ENCODE measurements at places on chromosomes 12 and 14. TPM values are rescaled to one million over a fixed set of nuclear protein-coding genes. Genes with fewer than 3 reads are reported as not detected.
A peak's percentile ranks its signal among the peaks of the same experiment; 100 is the strongest.

DNA sequence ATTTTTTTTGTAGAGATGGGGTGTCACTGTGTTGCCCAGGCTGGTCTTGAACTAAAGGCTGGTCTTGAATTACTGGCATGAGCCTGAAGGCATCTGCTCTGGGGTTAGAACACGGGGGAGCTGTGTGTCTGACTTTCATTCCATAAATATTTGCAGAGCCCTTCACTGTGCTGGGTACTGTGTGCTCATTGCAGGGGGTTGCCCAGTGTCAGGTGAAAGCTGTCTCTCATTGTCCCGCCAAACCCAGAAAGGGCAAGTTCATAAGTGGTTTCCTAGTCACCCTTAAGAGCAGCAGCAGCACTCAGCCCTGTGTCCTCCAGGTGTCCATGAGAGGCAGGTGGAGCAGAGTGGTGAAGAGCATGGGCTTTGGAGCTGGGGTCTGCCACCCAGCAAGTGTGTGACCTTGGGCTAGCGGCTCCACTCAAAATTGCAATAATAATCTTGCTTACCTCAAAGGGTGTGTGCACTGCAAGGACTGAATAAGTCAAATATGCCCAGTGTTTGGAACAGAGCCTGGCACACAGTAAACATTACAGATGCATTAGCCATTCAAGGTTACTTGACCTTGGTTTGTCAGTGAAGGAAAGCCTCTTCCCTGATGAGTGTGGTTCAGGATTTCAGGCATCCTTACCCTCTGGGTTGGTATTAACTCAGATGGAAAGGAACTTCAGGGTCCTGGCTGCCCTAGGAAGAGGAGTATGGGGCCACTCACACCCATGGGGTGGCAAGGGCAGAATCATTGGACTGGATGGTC is 4.4 kb upstream of the SMIM41 start:
- no peaks in the 10 kb centered on the region for H3K27me3 ChIP-seq
- H3K36me3 ChIP-seq = peaks cover 79% of the 10 kb centered on the region
- no peak overlapping the region for H3K4me3 ChIP-seq
- no peak for DNase-seq

DNA sequence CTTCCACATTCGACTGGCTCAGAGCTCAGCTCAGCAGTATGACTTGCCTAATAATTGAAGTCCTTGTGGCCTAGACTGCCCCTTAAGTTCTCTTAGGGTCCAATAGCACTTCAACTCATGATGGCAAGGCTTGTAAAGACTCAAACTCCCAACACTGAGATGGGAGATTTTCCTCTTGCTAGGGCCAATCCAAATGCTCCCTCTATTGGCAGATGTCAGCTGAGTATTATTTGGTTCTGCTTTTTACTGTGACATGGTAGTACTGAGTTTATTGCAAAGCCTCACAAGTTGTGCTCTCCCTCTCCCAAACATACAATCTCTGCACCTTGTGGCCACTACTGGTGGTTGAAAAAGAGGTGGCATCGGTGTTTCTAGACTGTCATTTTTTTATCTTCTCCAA is 164.2 kb downstream of the ALG10 start:
- no peak overlapping the region for H3K27ac ChIP-seq
- H3K4me3 ChIP-seq = no peak overlapping the region
- H3K36me3 ChIP-seq = no peaks in the 10 kb centered on the region
- no peak for DNase-seq
- no peaks in the 10 kb centered on the region for H3K4me1 ChIP-seq

- H3K27ac ChIP-seq = no peak overlapping the region
- H3K4me3 ChIP-seq = no peak overlapping the region
- no peaks in the 10 kb centered on the region for H3K27me3 ChIP-seq
- no peaks in the 10 kb centered on the region for H3K36me3 ChIP-seq
- H3K4me1 ChIP-seq = peaks cover 50% of the 10 kb centered on the region
These were observed 123.5 kb downstream of the MED13L start for GRCh38 chr12:116153983-116154382.

GRCh38 chr12:14902465-14902864 is 16.8 kb upstream of the MGP start:
- no peaks in the 10 kb centered on the region for H3K36me3 ChIP-seq
- no peaks in the 10 kb centered on the region for H3K27me3 ChIP-seq
- peaks cover 3% of the 10 kb centered on the region for H3K4me1 ChIP-seq
- H3K27ac ChIP-seq = no peak overlapping the region

DNA sequence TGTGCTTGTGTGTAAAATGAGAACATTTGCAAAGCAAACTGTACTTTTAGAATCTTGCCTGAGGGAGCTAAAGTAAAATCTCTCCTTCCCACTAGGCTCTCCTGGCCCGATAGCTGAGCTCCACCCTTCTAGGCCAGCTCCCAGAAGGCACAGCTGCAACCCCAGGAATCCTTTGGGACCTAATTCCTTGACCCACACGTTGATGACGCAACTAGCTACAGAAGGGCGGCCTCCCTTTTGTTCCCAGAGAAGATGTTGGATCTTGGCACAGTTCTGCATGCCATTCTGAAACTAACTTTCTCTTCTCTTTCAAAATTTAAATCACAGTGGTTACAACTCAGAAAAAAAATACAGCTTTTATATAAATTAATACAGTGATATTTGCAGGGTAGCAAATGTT is 268.1 kb downstream of the EGLN3 start:
- no peak overlapping the region for H3K4me3 ChIP-seq
- no peaks in the 10 kb centered on the region for H3K27me3 ChIP-seq
- no peaks in the 10 kb centered on the region for H3K4me1 ChIP-seq
- peak; percentile 61 for DNase-seq
- no peak overlapping the region for H3K27ac ChIP-seq

- H3K27me3 ChIP-seq = no peaks in the 10 kb centered on the region
- peak; percentile 23 for DNase-seq
- H3K4me3 ChIP-seq = peak overlapping the region; percentile 78
- peak overlapping the region; percentile 82 for H3K27ac ChIP-seq
These were observed 589 bp upstream of the HVCN1 start for GRCh38 chr12:110689281-110690126.

GRCh38 chr12:44053549-44054127 is 217.8 kb downstream of the TMEM117 start:
- peaks cover 19% of the 10 kb centered on the region for H3K4me1 ChIP-seq
- H3K4me3 ChIP-seq = no peak overlapping the region
- no peak overlapping the region for H3K27ac ChIP-seq
- H3K36me3 ChIP-seq = no peaks in the 10 kb centered on the region
- DNase-seq = no peak

GRCh38 chr14:98136012-98136789 is 1135.8 kb downstream of the BCL11B start:
- no peak overlapping the region for H3K27ac ChIP-seq
- H3K4me1 ChIP-seq = no peaks in the 10 kb centered on the region
- H3K27me3 ChIP-seq = no peaks in the 10 kb centered on the region

DNA sequence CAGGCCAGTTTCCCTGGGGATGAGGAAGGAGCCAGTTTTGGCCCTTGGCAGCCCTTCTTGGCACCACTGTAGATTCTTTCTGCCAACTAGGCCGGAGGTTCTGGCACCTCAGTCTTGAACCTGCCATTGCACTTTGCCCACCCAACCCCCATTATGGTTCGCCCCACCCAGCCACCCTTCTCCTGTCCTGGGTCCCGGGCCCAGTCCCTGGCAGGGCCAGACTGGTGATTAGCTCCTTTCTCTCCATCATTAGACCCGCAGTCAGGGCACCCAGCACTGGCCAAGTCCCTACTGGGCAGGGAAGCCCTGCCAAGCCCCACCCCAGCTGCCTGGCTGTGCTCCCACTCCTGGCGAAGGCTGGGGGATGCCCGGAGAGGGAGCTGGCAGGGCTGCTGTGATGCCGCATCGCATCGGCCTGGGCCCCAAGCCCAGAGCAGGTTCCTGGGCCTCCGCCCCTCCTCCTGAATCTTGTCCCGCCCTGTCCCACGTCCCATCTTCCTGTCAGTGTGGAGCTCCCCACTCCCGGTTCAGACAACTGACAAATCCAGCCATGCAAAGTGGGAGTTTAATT is 9.8 kb downstream of the FAM222A start:
- H3K27me3 ChIP-seq = no peaks in the 10 kb centered on the region
- H3K27ac ChIP-seq = peak overlapping the region; percentile 87
- no peaks in the 10 kb centered on the region for H3K4me1 ChIP-seq
- no peak for DNase-seq
- no peaks in the 10 kb centered on the region for H3K36me3 ChIP-seq

- no peak overlapping the region for H3K27ac ChIP-seq
- H3K27me3 ChIP-seq = no peaks in the 10 kb centered on the region
- H3K36me3 ChIP-seq = no peaks in the 10 kb centered on the region
- no peaks in the 10 kb centered on the region for H3K4me1 ChIP-seq
These were observed 106.2 kb downstream of the GPATCH2L start for GRCh38 chr14:76257842-76258397.

The CLEC4A gene
- total RNA-seq = 2.2 TPM

The NDRG2 gene
- 775 TPM for total RNA-seq

The TPH2 gene
- not detected for total RNA-seq

The C3AR1 gene
- 8.2 TPM for total RNA-seq

The ERBB3 gene
- total RNA-seq = 90.6 TPM

All from tibial nerve (tissue), 4 donors.